ENCODE measurements at places on chromosomes 2 and 18.

GRCh38 chr2:9539531-9539930 is 16.1 kb downstream of the ADAM17 start:
- no peak for DNase-seq

- DNase-seq = no peak
Observed at GRCh38 chr2:69669666-69670065, 26.1 kb upstream of the AAK1 start.

DNA sequence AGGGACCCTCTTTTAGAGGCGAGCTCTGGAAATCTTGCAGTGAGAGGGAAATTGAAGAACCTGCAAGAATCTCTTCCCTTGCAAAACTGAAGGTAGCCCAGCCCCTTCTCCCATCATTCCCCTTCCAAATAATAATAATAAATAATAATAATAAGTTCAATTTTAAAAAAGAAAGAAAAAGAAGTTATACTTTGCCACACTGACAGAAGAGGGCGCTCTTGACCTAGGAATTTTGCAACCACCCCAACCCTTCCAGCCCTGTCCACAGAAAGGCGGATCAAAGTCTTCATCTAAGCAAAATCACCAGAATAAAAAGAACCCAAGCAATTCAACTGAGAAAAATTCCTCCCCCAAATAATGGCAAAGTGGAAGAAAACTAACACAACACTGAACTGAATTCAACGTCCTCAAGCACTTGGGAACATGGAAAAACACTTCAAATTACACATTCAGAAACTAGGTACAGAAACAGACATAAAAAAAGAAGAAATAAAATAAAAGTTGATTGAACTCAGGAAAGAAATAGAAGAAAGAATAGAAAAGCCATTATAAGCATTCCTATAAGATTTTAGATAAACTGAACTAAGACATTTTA is 98.9 kb upstream of the GLS start:
- DNase-seq = no peak

DNA sequence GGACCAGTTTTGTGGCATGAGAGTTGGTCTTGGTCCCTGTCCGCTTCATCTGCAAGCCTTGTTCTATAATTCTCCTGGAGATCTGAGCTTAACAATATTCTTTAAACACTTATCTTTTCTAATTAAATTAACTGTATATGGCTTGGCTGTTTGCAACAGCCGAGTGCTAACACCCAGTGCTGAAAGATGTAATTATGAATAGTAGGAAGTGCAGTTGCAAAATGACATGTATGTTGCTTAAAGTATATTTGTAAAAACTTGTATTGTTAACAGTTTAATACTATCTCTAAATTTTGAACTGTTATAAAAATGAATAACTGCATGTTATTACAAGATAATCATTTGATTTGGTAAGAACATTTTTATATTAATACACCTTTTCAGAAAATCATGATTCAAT is 45.1 kb downstream of the CCDC102B start:
- no peak for DNase-seq

- no peak for DNase-seq
Observed at GRCh38 chr2:3467654-3468053, 51.7 kb downstream of the ADI1 start.

- no peak for DNase-seq
Observed at GRCh38 chr2:156399224-156399949, 36.8 kb upstream of the GPD2 start.

GRCh38 chr2:181991171-181991885 is 5.7 kb downstream of the PPP1R1C start:
- no peak for DNase-seq

- DNase-seq = no peak
Observed at GRCh38 chr2:224436634-224437033, 34.7 kb upstream of the FAM124B start.

DNA sequence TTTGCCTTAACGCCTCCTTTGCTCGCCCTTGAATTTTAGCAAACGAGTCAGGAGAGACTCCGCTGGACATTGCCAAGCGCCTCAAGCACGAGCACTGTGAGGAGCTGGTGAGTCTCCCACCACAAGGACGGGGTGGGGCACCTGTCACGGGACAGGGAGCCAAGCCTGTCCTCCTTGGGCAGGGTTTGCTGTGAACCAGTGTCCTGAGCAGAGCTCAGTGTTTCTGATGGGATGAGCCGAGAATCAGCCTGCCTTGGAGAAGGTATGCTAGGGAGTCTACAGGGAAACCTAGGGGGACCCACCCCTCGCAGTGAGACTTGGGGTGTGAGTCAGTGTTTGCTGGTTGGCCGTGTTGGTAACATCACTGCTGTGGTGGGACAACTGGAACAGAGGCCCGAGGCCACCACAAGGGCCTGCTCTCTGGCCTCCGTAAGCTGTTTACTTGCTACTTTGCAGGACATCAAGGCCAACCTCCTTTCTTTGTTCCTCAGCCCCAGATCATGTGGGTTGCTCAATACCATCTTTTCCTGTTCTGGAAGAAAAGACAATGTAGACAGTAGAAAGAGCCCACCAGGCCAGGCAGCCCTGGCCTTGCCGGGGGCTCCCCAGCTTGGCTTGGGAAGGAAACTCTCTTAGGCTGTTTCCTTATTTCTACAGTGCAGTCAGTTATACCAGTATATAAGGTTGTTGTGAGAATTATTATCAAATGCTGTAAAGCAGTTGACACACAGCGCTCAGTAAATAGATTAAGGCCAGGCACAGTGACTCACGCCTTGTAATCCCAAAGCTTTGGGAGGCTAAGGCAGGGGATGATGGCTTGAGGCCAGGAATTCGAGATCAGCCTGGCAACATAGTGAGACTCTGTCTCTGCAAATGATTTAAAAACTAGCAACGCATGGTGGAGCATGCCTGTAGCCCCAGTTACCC is 42.4 kb downstream of the ITGB1BP1 start:
- no peak for DNase-seq

GRCh38 chr2:186687807-186688211 is 6.1 kb upstream of the FAM171B start:
- no peak for DNase-seq

- no peak for DNase-seq
Observed at GRCh38 chr2:8822218-8822617, 15.2 kb downstream of the KIDINS220 start.

DNA sequence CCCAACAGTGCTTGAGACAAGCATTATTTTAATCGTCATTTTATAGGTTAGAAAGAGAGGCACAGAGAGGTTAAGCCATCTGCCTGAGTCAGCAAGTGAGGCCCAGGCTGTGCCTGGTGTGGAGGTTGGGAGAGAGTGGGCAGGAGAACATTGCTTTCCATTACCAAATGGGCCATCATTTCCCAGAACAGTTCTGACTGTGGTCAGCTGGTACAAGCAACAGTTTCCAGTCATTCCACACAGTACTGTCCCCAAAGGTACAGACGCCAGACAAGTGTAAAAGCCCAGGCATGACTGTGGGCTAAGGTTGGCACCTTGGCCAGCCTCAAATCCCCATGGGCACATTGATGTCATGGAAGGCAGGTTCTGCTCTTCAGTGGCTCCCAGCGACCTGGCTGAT is 98.2 kb upstream of the LCLAT1 start:
- no peak for DNase-seq

- peak; percentile 71 for DNase-seq
Observed at GRCh38 chr2:9897331-9897737, 54.1 kb downstream of the TAF1B start.

- no peak for DNase-seq
Observed at GRCh38 chr2:32688541-32688940, 60.7 kb downstream of the TTC27 start.

DNA sequence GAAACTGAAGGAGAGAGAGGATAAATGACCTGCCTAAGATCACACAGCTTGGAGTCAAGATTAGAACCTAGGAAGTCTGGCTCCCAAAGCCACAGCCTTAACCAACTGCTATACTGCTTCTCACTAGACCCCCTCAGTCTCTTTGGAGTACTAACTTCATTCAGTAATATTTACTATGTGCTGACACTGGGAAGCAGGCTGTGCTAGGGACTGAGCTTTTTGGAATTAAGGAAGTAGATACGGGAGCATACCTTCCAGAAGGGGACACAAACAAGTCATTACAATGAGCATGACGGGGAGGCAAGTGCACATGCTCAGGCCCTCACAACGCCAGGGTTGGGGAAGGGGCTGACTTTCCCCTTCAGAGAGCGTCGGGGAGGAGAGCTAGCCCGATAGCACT is 97.7 kb downstream of the INO80D start:
- DNase-seq = no peak

DNA sequence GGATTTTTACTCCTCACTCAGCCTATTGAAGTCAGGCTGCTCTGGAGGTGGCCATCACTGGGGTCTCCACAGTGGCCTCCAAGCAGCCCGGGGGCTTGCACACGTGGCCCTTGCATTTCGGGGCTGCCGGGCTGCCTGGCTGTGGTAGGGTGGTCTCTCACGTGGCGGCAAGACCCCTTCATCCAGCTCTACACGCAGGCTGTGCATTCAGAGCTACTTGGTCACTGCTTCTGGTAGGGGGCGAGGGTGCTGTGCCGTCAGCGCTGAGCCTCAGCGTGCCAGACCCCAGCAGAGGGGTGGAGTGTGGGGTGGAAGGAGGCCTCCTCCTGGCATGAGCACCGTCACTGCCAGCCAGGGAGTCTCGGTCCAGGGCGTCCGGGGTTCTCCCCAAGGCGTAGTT is 80.6 kb downstream of the SH3BP4 start:
- no peak for DNase-seq

GRCh38 chr2:101563849-101564248 is 88.9 kb upstream of the RFX8 start:
- DNase-seq = no peak

DNA sequence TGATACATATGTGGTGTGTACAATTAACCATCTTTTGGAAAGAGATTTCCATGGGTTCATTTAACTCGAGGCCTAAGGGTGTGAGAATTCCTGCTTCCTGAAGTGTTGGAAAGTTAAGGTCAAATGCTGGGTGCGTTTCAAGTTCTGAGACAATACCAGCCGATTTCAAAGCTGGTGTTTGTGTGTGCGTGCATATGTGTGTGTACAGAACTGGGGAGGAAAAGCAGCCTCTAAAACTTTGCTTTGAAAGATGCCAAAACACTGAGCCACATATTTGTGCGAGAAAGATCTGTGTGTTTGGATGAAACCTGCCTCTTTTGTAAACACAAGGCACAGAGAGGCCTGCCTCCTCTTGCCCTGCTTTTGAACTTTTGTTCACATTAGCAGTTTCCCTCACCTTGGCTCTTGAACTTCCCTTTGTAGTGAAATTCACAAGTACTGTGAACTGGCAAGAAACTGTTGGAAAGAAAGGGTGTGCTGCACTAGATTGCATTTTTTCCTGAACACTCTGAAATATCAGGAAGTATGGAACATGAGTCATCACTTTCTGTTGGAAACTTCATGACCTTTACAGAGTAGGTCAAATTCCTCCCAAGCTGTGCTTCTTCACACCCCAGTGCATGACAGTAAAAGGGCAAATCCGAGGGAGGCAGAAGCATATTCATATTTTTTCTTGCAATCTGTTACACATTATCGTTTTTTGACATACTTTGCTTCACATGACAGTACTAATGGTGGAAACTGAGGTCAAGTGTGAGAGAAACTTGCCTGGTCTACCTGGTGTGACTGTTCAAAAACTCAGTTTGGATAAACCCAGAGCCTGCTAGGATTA is 20.0 kb upstream of the CAVIN2 start:
- no peak for DNase-seq

DNA sequence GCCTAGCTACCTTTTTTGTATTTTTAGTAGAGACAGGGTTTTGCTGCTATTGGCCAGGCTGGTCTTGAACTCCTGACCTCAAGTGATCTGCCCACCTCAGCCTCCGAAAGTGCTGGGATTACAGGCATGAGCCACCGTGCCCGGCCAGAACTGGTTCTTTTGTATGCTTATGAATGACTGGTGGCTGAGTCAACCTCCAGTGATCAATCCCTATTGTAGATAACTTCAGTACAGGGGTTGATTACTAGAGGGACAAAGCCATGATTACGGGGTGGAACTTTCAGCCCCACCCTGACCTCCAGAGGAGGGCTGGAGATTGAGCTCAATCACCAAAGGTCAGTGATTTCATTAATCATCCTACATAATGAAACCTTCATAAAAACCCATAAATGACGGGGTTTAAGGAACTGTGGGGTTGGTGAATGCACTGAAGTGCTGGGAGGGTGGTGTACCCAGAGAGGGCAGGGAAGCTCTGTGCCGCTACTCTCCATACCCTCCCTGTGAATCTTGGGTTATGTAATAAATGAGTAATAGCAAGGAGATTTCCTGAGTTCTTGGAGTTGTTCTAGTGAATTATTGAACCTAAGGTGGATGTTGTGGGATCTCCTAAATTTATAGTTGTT is 281.8 kb upstream of the CXCR4 start:
- no peak for DNase-seq

DNA sequence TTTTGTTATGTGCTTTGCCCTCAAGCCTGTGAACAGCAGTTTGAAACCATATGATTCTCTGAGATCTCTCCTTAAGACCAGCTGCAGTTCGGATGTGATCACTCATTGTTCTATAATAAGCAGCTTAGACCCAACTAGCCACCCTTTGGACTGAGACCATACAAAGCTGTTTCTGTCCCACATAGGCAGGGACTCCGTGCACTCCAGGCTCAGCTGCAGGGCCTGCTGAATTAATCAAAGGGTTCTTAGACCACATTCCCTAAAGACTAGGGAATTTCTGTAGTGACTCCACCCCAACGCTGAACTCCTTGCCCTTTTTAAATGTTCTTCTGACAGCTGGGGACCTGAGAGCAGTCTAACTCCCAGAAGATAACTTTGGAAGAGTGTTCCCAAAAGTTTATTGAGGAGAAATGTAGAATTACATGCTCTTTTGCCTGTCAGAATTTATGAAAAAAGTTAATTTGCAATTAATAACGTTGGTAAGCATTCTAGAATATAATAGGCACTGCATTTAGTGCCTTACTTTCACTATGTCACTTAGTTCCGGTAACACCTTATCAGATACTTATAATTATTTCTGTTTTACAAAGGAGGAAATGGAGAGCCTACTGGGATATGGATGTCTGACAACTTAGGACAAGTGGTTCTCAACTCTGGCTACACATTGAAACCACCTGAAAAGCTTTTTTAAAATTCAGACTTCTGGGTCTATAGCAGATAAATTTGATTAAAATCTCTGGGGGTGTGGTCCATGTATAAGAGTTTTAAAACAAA is 42.3 kb downstream of the GULP1 start:
- no peak for DNase-seq

GRCh38 chr2:3294493-3294892 is 83.1 kb downstream of the EIPR1 start:
- DNase-seq = no peak

DNA sequence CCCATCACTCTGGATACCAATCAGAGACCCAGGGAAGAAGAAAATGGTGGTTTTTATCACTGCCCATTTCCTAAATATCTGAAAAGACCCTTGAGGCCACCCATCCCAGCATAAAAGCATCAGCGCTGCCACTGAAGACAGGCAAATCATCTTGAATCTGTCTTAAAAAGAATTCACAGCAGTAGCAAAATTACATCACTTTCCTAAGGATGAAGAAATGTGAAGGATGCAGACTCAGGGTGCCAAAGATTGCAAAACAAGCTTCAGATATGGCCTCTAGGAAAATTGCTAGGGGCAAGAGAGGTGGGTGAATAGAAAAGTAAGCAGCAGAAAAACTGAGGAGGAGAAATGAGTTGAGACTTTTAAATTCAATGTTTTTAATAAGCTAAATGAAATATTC is 70.0 kb downstream of the SLC25A12 start:
- DNase-seq = no peak

All from stimulated activated CD4-positive, alpha-beta T cell treated with anti-CD3 and anti-CD28 coated beads, Interleukin-12 subunit alpha, Interleukin-12 subunit beta, amount 100 ng/mL, for 24 hours (primary cell).